ENCODE measurements at places on chromosomes 6 and 20. TPM values are rescaled to one million over a fixed set of nuclear protein-coding genes. Genes with fewer than 3 reads are reported as not detected.
A peak's percentile ranks its signal among the peaks of the same experiment; 100 is the strongest.

DNA sequence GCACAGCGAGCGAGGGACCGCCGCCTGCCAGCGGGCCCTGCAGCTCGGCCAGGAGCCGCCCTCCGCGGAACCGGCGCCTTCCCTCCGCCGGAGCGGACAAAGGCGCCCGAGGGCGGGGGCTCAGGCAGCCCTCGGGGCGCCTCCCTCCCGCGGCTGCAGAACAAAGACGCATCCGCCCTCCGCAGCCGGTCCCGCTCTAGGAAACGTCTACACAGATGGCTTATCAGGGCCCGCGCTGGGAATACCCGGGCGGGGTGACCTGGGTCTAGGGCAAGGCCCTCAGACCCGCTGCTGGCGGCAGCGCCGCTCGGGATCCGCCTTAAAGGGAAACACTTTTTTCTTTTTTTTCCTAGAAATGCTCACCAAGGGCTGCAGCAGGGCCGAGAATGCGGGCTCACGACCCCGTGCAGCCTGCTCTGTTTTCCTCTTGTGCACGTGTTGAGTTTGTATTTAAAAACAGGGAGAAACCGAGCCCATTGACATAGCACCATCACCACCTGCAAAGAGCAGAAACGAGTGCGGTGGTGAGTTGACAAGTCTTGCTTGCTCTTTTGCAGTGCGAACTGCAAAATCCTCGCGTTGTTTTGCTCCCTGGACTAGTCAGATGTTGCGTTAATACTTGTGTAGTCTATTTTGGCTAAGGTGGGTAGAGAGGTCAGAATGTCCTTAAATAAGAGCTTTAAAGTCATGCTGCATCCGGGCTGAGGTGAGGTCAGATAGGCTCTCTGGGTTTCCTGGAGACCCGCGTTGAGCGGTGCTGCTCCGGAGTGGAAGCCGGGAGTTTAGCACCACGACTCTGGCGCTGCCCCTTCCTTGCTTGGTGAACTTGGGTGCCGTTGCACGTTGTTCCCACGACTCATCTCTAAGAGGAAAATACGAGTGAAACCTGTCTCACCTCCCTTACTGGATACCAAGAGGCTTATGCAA, 1.1 kb upstream of the RPS6KA2 start:
- peak; percentile 54 for DNase-seq

DNA sequence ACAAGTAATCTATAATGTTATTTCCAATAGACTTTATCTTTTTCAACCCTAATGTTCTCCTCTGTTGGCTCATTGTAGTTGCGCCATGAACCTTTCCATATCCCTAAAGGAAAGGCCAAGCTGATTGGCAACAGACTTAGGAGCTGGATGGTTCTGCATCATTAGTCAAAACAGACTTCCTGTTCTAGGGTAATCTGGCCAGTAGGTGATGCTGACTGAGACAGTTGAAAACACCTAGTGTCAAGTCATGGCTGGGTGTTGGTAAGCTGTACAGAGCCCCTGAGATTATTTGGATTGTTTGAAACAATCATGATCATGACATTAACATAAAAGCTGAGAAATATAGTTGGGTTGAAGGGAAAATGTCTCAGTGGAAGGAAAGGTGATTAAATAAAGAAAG, 231.4 kb downstream of the PHACTR1 start:
- DNase-seq = no peak

NFATC2 gene
- total RNA-seq = 20.8 TPM

PTPRT gene
- total RNA-seq = 0.20 TPM

DSTN gene
- 313 TPM for total RNA-seq

- DNase-seq = no peak
These were observed 145.5 kb upstream of the RPS6KA2 start for GRCh38 chr6:166772518-166772917.

- DNase-seq = no peak
These were observed 163.9 kb downstream of the SCP2D1 start for GRCh38 chr20:18977441-18977840.

DNA sequence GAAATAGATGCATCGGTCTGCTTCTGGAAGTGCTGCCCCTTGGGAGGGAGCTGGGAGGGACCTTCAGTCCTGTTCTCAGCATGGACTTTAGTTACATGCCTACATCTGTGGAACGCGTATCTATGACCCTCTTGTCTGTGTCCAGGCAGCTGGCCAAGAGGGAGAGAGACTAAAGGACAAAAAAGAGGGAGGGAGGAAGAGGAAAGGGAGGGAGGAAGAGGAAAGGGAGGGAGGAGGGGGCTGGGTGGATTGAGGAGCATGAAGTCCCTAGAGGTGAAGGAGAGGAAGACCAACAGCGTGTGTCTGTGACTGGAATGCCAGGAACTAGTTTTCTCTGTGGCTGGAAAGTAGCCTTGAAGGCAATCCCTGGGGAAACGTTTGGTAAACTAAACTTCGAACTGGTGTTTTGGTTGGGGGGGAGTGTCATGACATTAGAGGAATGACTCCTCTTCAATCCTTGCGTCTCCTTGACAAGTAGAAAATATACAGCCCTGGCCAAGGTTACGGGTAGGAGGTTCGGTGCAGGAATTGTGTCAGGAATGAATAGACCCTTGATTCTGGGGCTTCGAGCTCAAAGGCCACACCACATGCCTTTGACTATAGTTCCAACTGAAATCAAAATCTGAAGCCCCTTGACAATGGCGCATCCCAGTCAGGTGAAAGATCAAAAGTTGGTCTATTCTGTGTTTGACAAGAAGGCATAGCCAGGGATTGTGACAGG, 52.0 kb upstream of the PLEKHG1 start:
- no peak for DNase-seq

PI16 gene
- total RNA-seq = not detected

NMBR gene
- total RNA-seq = not detected

DZANK1 gene
- 9.6 TPM for total RNA-seq

- no peak for DNase-seq
These were observed 2.3 kb downstream of the THBD start for GRCh38 chr20:23047001-23047737.

CCN2 gene
- 13.8 TPM for total RNA-seq

DNA sequence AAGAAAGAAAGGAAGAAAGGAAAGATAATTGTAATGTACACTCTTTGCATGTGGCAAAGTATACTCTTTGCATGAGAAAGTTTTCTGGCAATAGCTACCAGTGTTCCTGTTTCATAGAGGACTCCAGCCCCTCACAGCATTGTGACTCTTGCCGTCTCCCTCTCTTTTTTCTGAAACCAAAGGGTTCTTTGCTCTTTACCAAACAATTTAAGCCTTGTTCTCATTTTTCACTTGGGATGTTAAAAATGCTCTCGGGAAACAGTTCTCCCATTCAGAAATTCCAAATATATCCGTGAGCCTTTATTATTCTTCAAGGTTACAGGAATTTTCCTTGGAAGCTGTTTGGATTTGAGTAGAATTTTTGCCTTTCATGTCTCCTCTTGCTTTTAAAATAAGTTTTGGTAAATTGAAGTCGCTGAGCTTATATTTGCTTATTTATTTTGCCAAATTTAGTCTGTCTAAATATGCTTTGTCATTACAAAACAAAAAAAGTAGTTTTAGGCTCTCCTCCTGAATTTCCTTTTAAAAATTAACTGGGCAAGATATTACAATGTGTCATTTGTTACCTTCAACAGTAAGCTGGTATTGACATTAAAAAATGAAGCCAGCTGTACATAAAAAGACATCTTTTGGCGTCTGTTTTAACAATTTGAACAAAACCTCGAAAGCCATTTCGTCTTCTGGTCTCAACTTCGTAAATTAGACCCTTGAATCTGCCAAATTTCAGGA, 103.8 kb upstream of the ARMC2 start:
- DNase-seq = no peak

DNA sequence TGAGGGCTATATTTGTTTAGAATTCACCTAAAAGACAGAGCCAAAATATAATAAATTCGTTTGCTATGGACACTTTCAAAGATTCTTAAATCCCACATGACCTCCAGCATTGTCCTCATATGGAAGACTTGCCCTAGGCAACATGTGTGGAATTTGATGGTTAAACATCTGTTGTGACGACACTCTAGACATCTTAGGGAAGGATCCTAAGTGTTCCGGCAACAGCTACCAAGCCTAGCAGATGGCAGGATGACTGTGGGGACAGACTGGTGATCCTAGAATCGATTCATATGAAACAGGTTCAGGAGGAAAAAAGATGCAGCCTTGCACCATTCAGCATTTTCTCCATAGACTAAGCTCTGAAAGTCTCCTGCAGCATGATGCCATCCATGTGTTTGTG, 77.6 kb upstream of the BACH2 start:
- DNase-seq = no peak

- DNase-seq = no peak
These were observed 576 bp downstream of the NECAB3 start for GRCh38 chr20:33673410-33674293.

RSPH9 gene
- total RNA-seq = not detected

- no peak for DNase-seq
These were observed 272.9 kb upstream of the FERMT1 start for GRCh38 chr20:6395695-6396094.

TMEM30A gene
- total RNA-seq = 55.8 TPM

DNA sequence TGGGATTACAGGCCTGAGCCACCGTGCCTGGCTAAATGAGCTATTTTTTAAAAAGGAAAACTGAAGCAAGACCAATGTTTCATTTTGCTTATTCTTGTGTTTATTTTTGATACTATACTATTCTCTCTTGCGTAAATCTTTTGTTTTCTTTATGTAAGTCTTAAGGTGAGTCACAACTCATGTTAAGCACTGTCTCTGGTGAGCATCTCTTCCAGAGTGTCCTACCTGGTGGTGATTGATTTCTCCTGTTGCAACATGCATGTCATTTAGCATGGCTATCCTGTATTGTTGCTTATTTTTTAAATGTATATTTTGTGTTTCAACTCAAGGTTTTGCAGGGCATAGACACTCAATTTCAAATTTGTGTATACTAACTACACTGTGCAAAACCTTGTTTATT, 336.0 kb downstream of the RFPL4B start:
- no peak for DNase-seq

DNA sequence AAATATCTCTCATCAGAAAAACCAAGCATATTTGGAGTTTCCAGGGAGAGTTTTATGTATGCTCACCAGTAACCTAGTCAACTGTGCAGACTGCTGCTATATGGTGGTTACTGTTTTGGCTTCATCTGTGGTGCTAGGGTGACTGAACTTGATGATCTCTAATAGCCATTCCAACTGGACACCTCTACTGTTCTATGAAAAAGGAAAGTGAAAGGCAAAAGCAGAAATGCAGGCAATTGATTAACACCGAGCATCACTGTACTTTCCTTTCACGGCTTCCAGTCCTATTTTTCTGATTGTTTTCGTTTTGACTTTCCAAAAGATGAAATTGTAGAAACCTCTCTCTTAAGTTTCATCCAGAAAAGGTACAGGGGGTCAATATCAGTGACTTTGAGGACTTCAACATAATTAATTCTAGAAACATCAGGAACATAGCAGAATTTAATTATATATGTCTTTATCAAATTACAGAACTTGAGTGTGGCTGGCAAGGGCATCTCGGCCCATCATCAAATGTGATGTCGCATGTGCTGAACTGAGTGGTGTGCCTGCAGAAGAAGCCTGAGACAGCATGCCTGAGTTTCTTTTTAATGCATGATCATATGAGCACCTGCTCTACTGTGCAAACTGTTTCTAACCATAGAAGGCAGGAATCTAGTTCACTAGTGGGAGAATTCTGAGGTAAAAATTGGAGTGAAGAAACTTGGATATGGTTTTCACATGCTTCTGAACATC, 464.3 kb upstream of the FLRT3 start:
- no peak for DNase-seq

DNA sequence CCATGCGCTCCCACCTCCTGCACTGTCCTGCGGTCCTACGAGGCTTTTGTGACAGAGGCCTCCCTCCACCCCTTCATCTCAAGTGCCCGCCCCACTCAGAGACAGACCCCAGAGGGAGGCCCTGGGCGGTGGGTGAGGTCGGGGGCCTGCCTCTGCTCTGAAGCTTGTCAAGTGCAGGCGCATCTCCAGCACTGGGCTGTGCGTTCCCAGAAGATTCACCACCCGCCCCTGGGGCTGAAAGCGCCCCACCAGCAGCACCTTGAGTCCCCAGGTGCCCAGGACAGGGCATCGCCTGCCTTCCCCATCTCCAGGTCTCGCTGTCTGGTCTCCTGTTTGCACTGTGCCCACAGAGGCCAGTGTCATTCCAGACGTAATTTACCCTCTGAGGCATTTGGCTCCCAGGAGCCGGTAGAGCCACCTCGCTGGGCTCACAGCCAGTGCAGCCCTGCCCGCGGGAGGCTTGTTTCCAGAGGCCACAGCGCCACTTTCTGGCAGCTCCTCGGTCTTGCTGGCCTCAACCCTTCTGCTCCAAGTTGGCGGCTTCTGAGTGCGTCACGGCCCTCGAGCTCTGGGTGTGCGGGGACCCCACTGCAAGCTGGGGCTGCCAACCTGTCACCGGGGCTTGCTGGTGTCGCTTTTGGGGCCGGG, 191.1 kb downstream of the TAF4 start:
- DNase-seq = no peak

GRCh38 chr6:167668754-167669552, 157.8 kb upstream of the AFDN start:
- no peak for DNase-seq

DNA sequence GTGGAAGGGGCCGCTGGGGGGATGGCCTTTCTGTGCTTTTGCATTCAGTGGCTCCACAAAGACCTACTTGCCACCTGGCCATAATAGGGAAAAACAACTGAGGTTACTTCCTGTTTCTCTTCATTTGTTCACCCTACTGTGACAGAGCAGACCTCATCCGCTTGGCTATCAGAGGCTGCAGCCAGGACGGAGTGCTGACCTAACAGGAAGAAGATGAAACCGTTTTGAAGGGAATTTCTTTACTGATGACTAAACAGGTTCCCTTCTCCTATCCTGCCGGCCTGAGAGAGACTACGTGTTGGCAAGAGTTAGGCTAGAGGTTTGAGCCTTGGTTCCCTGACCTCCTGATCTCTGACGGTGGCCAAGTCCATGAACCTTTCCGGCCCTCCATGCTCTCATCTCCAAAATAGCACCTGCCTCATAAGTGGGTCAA, 21.3 kb downstream of the PRR18 start:
- no peak for DNase-seq

DNA sequence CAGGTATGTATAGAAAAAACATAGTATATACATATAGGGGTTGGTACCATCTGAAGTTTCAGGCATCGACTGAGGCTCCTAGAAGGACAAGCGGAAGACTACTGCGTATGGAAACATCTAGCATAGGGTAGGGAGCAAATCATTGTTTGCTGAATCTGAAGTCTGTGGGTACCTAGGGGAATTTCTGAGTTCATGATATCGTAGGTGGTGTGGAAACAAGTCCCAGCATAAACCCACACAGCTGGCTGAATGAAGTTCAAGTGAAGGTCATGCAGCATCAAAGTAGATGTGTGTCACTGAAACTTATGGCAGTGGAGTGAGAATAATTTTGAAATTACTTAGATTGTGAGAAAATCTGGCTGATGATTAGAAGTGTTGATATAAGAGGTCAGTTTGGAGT, 39.4 kb downstream of the MAP7 start:
- no peak for DNase-seq
